ENCODE measurements at places on chromosomes 1 and 21.

DNA sequence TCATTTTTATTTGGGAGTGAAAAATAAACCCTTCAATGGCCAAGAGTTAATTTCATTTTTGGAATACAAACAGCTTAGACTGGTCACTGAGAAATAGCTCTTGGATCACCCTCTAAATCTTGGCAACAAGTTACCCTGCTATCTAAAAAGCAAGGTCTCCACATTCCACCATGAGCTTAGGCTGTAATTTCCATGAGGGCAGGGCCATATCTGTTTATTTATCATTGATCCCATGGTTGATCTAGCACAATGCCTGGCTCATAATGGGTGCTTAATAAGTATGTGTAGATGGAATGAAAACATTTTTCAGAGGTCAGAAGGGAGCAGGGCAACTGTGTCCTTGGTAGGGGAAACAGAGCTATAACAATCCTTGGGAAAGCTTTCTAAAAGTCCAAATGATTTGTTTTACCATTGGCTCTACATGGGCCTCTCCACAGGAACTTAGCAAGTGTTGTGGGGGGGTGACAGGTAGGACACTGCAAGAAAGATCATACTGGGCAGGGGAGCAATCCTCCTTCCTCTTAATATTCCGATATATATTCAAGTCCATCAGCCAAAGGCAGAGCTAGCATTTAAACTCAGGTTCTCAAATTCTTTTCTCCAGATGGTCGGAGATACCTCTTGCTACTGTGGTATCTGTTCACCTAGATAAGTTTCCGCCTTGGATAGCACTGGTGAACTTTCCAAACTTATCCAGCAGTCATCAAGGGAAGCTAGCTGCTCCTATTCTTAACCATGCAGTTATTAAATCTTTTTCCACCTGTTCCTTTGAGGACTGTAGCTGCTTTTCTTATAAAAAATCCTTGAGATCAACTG, 53.1 kb upstream of the PTCH2 start:
- no peak for DNase-seq

DNA sequence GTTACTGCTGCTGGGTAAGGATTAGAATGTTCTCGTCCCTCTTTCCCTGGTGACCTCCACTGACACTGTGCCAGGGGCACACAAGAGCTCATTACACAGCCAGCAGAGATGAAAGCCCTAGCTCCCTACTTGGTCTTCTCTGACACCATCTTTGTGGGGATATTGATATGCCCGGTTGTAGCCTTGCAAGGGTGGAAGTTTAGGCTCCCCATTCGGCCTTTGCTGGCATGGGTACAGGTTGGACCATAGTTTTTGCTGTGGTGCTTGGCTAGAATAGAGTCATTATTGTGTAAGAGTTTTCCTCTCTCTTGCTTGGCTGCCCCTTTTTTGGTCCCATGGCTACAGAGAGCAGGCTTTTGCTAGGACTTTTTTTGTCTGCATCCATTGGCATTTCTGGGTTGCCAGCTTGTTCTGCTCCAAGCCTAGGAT, 12.3 kb downstream of the RAB4A start:
- no peak for DNase-seq

DNA sequence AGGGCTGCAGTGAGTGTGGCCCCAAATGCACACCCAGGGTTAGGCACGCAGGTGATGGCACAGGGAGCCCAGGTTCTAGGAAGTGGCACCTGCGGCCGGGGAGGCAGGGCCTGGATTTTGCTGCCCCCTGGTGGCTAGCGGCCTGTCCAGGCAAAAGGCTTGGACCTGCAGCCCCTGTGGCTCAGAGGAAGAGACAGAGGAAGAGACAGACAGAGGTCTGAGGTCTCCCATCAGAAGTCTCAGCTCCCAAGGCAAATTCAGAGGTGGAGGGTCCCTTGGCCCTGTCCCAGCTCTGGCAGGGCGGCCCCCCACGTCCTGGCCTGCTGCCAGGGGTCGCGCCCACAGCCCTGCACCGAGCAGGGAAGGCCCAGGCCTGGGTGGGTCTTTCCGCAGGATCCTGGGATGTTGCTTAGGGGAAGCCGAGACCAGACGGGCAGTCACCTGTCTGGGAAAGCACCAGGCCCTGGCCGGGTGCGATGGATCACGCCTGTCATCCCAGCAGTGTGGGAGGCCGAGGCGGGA, 8.0 kb upstream of the TNFRSF14 start:
- DNase-seq: peak; percentile 70

DNA sequence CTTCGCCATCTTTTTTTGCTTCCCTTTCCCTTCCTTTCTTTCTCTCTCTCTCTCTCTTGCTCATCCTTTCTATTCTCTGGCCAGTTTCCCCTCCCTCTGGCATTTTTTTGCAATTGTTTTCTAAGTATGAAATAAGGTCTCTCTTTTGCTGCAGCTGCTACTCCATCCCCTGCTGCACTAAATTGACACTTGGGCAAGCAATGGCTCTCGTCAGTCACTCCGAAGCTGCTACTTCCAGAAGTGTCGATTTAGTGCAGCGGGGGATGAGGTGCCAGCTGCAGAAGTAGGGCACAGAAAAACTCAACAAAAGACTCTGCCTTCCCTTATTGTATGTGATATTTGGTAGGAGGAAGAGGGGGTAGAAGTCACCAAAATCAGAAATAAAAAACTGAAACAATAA, 642.3 kb downstream of the RWDD3 start:
- no peak for DNase-seq

DNA sequence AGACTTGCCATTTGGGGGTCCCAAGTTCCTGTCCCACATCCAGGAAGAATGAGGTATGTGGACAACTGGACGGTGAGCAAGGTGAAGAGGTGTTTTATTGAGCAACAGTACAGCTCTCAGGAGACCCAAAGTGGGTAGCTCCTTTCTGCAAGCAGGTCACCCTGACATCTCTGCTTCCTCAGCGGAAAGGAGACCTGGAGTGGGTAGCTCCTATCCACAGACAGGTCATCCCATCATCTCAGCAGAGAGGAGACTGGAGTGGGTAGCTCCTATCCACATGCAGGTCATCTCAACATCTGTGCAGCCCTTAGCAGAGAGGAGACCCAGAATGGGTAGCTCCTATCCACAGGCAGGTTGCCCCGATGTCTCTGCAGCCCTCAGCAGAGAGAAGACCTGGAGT, 13.8 kb upstream of the FNBP1L start:
- no peak for DNase-seq

DNA sequence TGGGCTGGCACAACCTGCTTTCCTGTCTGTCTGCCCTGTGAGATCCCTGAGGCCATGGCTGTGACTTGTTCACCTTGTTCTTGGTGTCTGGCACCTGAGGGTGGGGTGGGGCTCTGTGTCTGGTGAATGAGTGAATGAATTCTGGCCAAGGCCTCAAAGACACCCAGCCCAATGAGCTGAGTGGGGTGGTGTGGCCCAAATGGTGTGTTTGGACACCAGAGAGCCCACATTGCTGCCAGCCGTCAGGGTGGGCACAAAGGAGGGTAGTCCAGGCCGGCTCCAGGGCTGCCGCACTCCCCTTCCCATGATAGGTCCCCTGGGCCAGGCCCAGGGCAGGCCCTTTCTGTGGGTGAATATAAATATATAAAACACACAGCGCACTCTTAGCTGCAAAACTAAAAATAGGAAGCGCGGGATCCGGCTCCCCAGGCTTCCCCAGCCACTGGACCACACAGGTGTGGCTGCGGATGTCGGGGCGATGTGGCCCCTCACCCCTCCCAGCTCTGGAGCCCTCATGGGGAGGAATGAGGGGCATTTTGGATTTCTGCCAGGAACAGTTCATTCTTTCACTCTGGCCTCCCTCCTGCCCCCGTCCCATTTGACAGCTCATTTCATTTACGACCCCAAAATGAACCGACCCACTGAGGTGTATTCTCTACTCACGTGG, 33.3 kb downstream of the RUNX3 start:
- DNase-seq: no peak

- DNase-seq: no peak
These were observed 47.6 kb upstream of the GPR153 start for GRCh38 chr1:6308449-6308848.

DNA sequence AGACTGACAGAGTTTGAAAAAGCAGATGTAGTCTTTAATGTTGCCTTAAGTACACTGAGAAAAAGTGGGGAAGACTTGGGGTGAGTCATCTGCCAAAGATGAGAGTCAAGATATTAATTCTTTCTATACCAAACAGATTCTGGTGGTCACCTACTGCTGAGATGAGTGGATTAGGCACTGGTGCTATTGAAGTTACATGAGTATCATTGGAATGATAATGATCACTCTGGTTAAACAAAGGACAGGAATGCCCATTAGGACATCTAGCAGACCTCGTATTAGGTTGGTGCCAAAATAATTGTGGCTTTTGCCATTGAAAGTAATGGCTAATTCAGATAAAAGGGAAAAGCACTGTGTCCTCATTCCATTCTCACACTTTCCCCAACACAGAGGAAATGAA, 1588.9 kb downstream of the KCNT2 start:
- DNase-seq: no peak

DNA sequence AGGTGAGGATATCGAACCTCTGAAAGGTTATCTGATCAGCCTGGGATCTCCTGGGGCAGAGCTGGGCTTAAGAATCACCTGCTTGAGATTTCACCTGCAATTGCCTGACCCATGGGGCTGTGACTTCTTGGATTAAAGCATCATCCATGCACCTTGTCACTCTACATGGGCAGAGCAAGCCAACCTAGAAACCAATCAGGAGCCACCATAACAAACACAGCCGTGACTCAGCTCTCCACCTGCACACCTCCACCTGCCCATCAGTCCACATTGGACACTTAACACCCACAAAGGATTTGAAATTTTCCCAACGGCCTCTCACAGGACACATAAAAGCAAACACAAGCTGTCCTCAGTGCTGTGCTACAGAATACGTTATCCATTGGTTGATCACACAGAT, 35.1 kb upstream of the ETS2 start:
- peak; percentile 89 for DNase-seq

- no peak for DNase-seq
These were observed 5.5 kb downstream of the PARS2 start for GRCh38 chr1:54758678-54759348.

DNA sequence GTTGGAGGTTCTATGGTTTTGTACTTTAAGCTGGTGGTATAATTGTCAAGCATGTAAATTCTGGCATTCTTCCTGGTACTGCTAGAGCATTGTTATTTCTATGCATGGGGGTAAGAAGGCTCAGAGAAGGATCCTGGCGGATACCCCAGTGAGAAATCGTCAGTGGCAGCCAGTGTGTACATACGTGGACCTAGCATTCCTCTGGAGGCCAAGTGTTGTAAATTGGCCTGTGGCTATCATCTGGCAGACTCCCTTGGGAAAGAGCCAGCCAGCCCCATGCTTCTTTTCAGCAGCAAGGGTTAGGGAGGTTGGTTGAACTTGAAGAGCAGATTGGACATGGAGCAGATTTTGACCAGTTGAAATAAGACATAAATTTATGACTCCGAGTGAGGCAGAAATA, 5.2 kb upstream of the AGO3 start:
- no peak for DNase-seq

- no peak for DNase-seq
These were observed 282.4 kb upstream of the BEND5 start for GRCh38 chr1:49059087-49059486.

- DNase-seq: no peak
These were observed 62.5 kb downstream of the UBIAD1 start for GRCh38 chr1:11335417-11336056.

GRCh38 chr21:34671462-34671861, 2.7 kb downstream of the CLIC6 start:
- no peak for DNase-seq

DNA sequence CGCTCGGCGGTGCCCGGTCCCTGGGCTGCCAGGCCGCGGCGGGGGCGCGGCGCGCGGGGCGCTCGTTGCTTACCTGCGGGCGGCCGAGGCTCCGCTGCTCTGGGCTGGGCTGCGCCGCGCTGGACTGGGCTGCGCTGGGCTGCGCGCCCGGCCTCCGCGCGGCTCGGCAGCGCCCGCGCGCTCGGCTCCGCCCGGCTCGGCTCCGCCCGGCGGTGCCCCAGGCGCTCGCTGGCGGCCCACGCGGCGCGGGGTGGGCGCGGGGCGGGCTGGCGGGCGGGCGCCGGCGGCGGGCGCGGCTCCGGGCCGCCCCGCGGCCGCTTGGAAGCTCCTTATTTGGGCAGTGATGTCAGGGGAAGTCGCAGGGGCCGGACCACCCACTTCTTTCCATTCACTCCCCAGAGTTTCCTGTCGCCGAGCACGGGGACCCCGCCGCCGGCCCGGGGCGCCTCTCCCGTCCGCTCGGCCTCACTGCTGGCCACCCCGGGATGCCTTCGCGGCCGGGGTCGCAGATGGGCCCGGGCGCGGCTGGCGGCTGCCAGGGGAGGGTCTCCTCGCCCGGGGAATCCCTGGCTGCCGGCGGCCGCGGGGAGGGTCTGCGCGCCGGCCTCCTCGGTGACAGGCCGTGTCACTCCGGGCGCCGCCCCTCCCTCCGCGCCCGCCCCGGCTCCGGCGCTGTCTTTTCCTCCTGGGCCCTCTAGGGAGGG, 177.7 kb upstream of the EDN2 start:
- peak; percentile 86 for DNase-seq

- DNase-seq: no peak
These were observed 141.7 kb upstream of the NRIP1 start for GRCh38 chr21:15206514-15206913.

GRCh38 chr1:220983877-220984635, 104.8 kb downstream of the HLX start:
- DNase-seq: no peak

DNA sequence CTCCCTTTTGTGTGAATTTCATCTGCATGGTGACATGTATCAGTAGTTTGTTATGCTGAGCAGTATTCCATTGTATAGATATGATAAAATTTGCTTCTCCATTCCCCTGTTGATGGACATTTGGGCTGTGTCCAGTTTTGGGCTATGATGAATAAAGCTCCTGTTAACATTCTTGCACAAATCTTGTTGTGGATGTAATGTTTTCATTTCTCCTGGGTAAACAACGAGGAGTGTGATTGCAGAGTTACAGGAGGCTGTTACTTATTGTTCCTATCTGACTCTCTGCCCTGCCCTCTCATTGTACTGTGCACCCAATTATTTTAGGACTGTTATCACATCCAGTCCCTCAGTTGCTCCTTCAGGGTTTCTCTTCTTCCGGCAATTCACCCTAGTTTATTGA, 24.2 kb downstream of the MAPKAPK2 start:
- DNase-seq: no peak

- no peak for DNase-seq
These were observed 16.5 kb upstream of the CFHR5 start for GRCh38 chr1:196960854-196961253.

DNA sequence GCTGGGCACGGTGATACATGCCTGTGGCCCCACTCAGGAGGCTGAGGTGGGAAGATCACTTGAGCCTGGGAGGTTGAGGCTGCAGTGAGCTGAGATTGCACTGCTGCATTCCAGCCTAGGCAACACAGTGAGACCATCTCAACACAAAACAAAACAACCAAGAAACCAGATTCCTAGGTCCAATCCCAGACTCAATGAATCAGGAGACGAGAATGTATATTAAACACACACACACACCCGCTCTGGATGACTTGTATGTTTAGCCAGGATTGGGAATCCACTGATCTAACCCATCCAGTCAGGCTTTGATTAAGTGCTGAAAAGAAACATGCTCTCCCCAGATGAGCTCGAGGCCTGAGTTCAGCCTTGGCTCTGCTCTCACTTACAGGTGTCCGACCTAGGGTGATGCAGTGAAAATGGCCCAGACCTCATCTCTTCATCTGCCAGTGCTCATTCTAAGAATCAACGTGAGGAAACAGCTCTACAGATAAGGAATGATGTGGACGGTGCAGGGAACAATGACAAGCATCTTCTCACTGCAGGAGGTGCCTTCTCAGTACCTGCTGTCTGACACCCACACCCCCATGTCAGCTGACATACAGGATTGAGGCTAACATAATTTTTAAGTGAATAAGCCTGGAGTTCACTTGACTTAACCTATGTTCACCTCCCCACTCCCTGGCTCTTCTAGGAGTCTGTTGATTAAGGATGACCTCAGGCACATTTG, 15.3 kb upstream of the SRSF4 start:
- DNase-seq: no peak
